Glutamatergic neuron (in vitro differentiated cells): ENCODE measurements at places on chromosomes 6 and 20.

GRCh38 chr20:19976595-19977372 is 40.4 kb upstream of the NAA20 start:
- H3K4me1 ChIP-seq: peaks cover 28% of the 10 kb centered on the region
- peak overlapping the region; percentile 59 for H3K27ac ChIP-seq
- peaks cover 12% of the 10 kb centered on the region for H3K27me3 ChIP-seq
- peaks cover 24% of the 10 kb centered on the region for H3K36me3 ChIP-seq
- no peak for DNase-seq
- peak overlapping the region; percentile 49 for H3K4me3 ChIP-seq

GRCh38 chr6:55198715-55199114 is 24.4 kb downstream of the HCRTR2 start:
- H3K36me3 ChIP-seq: no peaks in the 10 kb centered on the region
- no peak overlapping the region for H3K27ac ChIP-seq
- H3K4me3 ChIP-seq: no peak overlapping the region
- H3K4me1 ChIP-seq: no peaks in the 10 kb centered on the region
- no peak for DNase-seq

- peaks cover under 1% of the 10 kb centered on the region for H3K36me3 ChIP-seq
- no peak overlapping the region for H3K4me3 ChIP-seq
- no peak for DNase-seq
- no peaks in the 10 kb centered on the region for H3K4me1 ChIP-seq
- H3K27me3 ChIP-seq: no peaks in the 10 kb centered on the region
Observed at GRCh38 chr6:36171573-36171972, 25.0 kb upstream of the BRPF3 start.

- no peak for DNase-seq
- H3K4me1 ChIP-seq: no peaks in the 10 kb centered on the region
- H3K4me3 ChIP-seq: no peak overlapping the region
- no peaks in the 10 kb centered on the region for H3K27me3 ChIP-seq
Observed at GRCh38 chr6:113475392-113475791, 381.8 kb upstream of the MARCKS start.

- H3K27me3 ChIP-seq: peaks cover 3% of the 10 kb centered on the region
- no peaks in the 10 kb centered on the region for H3K36me3 ChIP-seq
- peaks cover 4% of the 10 kb centered on the region for H3K4me1 ChIP-seq
- DNase-seq: peak; percentile 21
Observed at GRCh38 chr6:137823826-137824555, 43.1 kb upstream of the TNFAIP3 start.
